Suprapubic skin (tissue), 4 donors: ENCODE measurements at places on chromosomes 2 and 18. TPM values are rescaled to one million over a fixed set of nuclear protein-coding genes. Genes with fewer than 3 reads are reported as not detected.

The CD8B2 gene
- total RNA-seq, result not detected

The DNAJB2 gene
- total RNA-seq, result 91.2 TPM

The TEKT4 gene
- not detected for total RNA-seq

The AQP12A gene
- total RNA-seq, result not detected

The GPR55 gene
- 1.2 TPM for total RNA-seq

The STARD6 gene
- not detected for total RNA-seq

The OTOS gene
- total RNA-seq, result not detected

The CPO gene
- total RNA-seq, result not detected

The PDCD1 gene
- total RNA-seq, result not detected

The SRD5A2 gene
- not detected for total RNA-seq

The MC5R gene
- 0.26 TPM for total RNA-seq

The HOXD10 gene
- 0.56 TPM for total RNA-seq

The SGO2 gene
- total RNA-seq, result 3.5 TPM

The DES gene
- 41.0 TPM for total RNA-seq

The ZSCAN30 gene
- total RNA-seq, result 9.6 TPM

The TMEM247 gene
- not detected for total RNA-seq

The CTLA4 gene
- not detected for total RNA-seq

The LOXL3 gene
- total RNA-seq, result 1.3 TPM

The HOXD9 gene
- 0.26 TPM for total RNA-seq

The BOLL gene
- not detected for total RNA-seq

The ST6GAL2 gene
- 5.3 TPM for total RNA-seq

The EN1 gene
- total RNA-seq, result 16.7 TPM

The PXDN gene
- total RNA-seq, result 7.0 TPM

The FBXO48 gene
- total RNA-seq, result 1.2 TPM

The RAB12 gene
- total RNA-seq, result 48.1 TPM

The C2orf66 gene
- not detected for total RNA-seq

The LRP2 gene
- 0.23 TPM for total RNA-seq

The LYG2 gene
- total RNA-seq, result 2.9 TPM

The STPG4 gene
- not detected for total RNA-seq

The HADHB gene
- total RNA-seq, result 122 TPM

The PLGLB1 gene
- total RNA-seq, result 6.7 TPM

The VRK2 gene
- total RNA-seq, result 15.1 TPM

The CYS1 gene
- 0.32 TPM for total RNA-seq

The DNAJC5G gene
- total RNA-seq, result not detected

The ALPG gene
- total RNA-seq, result not detected

The LYPD1 gene
- not detected for total RNA-seq

The CFAP53 gene
- 0.34 TPM for total RNA-seq

The PLGLB2 gene
- 2.3 TPM for total RNA-seq

The TUBA4B gene
- total RNA-seq, result not detected

The IL36RN gene
- total RNA-seq, result 31.6 TPM

The HAAO gene
- 3.9 TPM for total RNA-seq

The LCT gene
- total RNA-seq, result not detected

The ABCG5 gene
- total RNA-seq, result not detected

The ARMC9 gene
- total RNA-seq, result 6.5 TPM

The EIF5B gene
- 31.5 TPM for total RNA-seq

The ABHD1 gene
- total RNA-seq, result not detected

The KATNAL2 gene
- total RNA-seq, result 1.5 TPM

The GCKR gene
- total RNA-seq, result not detected

The ITGB6 gene
- 13.8 TPM for total RNA-seq

The MLPH gene
- total RNA-seq, result 27.2 TPM

The GALR1 gene
- total RNA-seq, result not detected

The GCFC2 gene
- 14.9 TPM for total RNA-seq

The HOXD8 gene
- total RNA-seq, result 2.2 TPM
